ENCODE measurements at places on chromosomes 7 and 10.

- no peak for DNase-seq
Observed at GRCh38 chr10:131002031-131002861, 309.3 kb downstream of the TCERG1L start.

GRCh38 chr7:29167721-29168120 lies 21.4 kb upstream of the CPVL start:
- DNase-seq, result no peak

GRCh38 chr10:37434091-37434490 lies 308.7 kb downstream of the ANKRD30A start:
- no peak for DNase-seq

GRCh38 chr10:86804805-86805204 lies 48.4 kb downstream of the BMPR1A start:
- no peak for DNase-seq

- no peak for DNase-seq
Observed at GRCh38 chr7:82594665-82595064, 151.1 kb upstream of the CACNA2D1 start.

Measured in B cell (primary cell).